ENCODE measurements at places on chromosomes 5 and 9.

- DNase-seq = no peak
Measured at GRCh38 chr9:114370968-114371320, 16.8 kb downstream of the AKNA start.

DNA sequence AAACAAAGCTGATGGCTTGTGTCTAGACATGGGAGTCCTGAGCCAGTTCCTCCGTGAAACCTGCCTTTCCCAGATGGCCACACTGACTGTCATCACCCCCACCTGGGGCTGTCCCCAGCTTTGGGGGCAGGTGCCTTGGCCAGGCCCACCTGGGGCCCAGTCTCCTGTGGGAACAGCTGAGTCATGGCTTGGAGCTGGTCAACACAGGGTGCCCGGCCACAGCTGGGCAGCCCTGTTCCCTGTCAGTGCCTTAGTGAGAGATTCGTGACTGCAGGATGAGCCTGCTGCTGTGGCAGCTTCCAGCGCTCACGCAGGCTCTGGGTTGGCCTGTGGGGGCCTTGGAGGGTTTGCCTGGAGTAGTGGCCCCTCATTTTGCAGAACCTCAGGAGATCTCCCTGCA lies 56.5 kb downstream of the COL5A1 start:
- no peak for DNase-seq

- DNase-seq = no peak
Measured at GRCh38 chr9:89634995-89635742, 30.4 kb downstream of the GADD45G start.

- DNase-seq = no peak
Measured at GRCh38 chr5:126919566-126919965, 110.8 kb downstream of the MARCHF3 start.

DNA sequence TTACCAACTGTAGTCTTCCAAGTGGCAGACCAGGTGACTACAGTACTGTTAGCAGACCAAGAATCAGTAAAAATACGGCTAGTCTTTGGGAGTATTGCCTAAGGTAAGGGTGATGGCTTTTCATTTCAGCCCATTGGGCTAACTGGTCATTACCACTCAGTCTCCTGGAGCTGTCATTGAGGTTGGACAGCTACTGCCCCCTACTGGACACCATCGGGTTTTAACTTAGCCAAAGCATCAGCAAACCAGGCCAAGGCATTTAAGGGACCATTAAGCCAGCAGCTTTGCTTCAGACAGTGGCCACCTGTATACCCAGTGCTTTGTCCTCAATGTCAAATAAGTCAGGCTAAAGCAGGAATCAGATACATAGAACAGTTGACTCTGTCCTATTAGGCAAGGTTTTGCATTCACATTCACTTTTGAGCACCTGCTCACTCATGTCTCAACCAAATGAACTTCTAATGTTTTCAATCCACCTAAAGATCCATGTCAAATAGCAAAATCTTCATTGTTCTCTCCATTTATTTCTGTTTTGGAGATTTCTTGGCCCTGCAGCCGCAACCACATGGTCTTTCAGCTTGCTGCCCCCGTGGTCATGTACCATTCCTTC lies 117.2 kb downstream of the INVS start:
- DNase-seq = peak; percentile 19

DNA sequence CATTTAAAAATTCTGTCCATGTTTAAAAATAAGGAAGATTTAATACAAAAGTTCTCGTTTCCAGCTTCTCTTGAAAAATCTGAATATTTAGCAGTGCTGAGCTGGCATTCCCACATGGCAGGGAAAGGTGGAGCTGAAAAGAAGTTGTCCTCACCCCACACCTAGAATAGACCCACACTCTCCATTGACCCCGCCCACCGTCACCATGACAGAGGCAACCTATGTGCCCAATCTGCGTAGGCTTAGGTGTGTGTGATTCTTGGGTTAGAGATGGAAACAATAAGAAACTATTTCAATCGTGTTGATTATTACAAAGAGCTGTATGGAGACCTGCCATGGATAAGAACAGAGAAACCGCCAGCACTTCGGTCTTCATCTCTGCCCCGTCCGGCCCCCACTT lies 8.9 kb upstream of the STK32A start:
- no peak for DNase-seq
